ENCODE measurements at places on chromosomes 11 and 22. TPM values are rescaled to one million over a fixed set of nuclear protein-coding genes. Genes with fewer than 3 reads are reported as not detected.

ALDH3B1 gene
- 11.9 TPM for total RNA-seq

GGTLC2 gene
- total RNA-seq, result not detected

DNA sequence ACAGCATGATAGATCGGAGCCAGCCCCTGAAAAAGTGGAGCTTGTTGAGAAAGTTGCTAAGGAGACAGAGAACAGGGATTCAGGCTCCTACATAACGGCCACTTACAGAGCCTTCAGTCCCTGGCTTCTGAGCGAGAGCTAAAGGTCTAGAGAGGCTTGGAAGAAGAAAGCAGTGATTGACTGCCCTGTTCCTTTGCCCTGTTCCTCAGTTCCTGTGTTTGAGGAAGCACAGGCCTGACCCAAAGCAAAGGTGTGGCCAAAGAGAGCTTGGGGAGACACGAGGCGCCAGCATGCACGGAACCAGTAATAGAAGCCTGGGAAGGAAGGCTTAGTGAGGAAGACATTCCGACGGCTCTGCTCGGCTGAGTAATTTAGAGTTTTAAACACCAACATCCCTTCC is 74.1 kb upstream of the CSNK2A3 start:
- DNase-seq, result no peak

DNA sequence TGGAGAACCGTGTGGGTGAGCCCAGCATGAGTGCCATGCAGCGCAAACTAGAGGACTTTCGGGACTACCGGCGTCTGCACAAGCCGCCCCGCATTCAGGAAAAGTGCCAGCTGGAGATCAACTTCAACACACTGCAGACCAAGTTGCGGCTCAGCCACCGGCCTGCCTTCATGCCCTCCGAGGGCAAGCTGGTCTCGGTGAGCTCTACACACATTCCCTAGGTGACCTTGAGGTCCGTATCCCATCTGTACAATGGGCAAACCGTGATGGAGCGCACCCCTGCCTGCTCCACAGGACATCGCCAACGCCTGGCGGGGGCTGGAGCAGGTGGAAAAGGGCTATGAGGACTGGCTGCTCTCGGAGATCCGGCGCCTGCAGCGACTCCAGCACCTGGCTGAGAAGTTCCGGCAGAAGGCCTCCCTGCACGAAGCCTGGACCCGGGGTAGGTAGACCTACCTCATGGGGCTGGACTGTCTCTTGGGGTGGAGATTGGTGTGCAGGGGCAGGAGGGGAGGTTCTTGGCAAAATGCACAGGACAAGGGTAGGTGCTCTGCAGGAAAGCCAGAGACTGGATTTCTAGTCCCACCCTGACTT is 10.6 kb downstream of the CTSF start:
- DNase-seq, result no peak

DNA sequence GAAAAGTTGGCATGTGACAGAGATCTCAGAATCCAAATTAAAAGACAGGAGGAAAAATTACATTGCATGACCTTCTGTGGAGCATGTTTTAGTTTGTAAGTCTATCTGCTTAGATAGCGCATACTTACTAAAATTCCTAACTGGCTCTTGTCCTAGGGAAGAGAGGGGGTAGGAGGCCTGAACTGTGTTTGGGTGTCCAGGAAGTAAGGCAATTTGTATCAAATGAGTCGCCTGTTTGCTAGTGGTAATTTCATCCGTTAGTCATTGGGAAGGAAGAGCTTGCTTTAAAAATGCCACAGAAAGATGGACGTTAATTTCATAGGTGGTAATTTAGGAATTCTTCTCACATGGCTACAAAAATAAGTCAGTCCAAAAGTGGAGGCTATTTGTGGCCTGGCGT is 18.5 kb downstream of the GRK3 start:
- peak; percentile 67 for DNase-seq

DNA sequence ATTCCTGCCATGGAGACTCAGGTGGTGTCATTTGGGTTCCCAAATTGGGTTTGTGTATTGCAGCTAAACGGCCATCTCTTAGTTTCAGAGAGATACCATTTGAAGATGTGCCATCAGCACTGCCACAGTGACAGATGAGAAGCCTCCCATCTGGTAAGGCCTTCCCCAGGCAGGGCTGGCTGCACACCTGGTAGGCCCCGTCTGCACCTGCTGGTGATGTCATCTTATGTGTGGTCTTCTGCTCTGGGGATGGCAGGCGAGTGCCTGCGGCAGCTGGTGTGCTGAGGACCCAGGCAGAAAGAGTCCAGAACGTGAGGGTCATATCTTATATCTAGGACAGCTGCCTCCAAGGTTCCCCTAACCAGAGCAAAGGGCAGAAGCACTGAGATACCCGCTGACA is 100.6 kb downstream of the CSNK2A3 start:
- DNase-seq, result no peak

All from IMR-90 (cell line).